ENCODE measurements at places on chromosomes 11 and 22. TPM values are rescaled to one million over a fixed set of nuclear protein-coding genes. Genes with fewer than 3 reads are reported as not detected.

DNA sequence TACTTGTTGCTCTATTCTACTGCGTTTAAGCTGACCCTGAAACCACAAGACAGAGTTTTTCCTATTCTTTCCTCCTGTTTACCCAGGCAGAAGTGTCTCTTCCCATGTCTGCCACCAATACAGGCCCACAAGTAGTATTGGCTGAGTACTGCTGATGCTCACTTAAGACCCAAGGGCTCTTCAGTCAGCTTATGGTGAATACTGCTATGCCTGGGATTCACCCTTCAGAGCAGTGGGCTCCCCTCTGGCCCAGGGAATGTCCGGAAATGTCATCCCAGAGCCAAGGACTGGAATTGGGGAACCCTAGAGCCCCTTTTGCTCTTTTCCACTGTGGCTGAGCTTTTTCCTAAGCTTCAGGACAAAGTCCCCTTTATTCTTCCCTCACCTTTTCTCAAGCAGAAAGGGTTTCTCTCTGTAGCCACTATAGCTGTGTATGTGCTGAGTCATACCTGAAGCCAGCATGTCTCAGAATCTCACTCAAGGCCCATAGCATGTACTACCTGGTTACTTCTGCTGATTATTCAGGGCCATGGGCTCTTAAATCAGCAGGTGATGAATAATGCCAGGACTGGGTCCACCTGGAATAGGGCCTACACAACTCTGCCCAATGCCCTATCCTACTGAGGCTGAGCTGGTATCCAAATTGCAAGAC is 745.8 kb upstream of the ANO5 start:
- DNase-seq: no peak

- peak; percentile 84 for DNase-seq
These were observed 42.2 kb downstream of the UBASH3B start for GRCh38 chr11:122697636-122698167.

- no peak for DNase-seq
These were observed 21.3 kb downstream of the SIK2 start for GRCh38 chr11:111623527-111624030.

GRCh38 chr11:7423946-7424345 is 61.4 kb upstream of the OLFML1 start:
- DNase-seq: no peak

DNA sequence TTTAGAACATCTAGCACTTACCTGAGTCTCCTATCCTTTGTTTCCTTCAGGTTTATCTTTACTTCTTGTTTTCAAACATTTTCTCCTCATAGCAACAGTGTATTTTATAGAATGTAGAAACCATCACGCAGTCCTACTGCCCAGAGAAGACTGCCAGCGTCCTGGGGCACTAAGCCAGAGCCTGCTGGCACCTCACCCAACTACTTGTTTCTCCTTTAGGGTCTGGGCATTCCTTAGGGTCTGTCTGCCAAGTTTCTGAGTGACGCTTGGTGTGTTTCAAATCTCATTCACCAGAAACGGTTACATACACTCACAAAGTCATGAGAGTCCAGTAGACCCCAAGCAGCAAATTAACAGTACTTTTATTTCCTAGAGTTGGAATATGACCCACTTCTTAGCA is 49.6 kb upstream of the SLC25A1 start:
- no peak for DNase-seq

The FJX1 gene
- total RNA-seq: 8.4 TPM

DNA sequence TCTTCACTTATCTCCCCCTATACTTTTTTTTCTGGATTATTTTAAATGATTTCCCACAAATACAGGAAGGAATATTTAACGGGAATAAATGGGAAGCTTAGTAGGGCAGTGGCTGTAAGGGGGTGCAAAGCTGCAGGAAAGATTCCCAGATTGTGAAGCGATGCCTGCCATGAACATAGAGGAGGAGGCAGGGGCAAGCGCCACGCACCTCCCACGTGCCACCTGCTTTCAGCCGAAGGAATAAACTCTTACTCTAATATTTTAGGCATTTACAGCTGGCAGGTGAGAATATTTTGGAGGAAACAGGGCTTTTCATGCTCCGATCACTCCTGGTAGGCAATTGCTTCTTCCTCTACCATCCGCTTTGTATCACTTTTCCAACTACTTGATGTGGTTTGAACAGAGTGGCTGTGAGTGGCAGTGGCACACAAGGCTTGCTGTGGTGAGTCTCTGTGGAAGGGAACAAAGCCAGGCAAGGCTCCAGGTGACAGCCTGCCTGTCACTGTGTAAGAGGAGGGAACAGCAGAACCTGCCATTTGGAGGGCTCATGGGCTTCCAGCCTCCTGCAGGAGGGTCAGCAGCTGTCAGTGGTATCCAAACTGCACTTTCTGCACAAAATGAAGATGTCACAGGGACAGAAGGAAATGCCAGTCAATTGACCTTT is 54.5 kb upstream of the PLET1 start:
- no peak for DNase-seq

DNA sequence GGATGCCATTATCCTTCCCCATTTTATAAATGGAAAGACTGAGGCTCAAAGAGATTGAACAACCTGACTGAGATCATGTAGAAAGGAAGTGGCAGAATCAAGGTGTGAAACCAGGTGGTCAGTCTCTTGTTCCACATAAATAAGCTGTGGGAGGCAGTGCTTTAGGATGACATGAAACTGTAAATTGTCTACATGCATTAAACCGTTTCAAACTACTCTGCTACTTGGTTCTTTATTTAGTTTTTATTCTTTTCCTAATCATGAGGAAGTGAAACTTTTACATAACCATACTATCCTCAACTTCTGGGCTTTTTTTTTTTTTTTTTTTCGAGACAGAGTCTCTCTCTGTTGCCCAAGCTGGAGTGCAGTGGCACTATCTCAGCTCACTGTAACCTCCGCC is 34.9 kb downstream of the CADM1 start:
- DNase-seq: no peak

DNA sequence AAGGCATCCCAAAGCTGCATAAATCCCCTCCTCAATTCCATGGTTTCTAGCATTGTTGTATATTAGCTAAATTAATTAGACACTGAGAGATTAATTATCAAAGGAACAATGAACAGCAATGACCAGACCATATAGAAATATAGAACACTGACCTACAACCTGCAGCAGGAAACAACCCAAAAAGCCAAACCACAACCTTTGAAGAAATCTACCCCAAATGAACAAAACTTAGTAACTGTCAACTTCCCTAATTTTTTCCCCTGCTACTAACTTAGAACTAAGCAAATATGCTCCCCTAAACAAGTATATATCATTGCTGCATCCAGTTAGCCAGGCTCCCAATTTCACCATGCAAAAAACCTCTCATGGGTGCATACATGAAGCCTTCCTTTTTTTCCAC is 268.0 kb upstream of the ANO3 start:
- no peak for DNase-seq

DNA sequence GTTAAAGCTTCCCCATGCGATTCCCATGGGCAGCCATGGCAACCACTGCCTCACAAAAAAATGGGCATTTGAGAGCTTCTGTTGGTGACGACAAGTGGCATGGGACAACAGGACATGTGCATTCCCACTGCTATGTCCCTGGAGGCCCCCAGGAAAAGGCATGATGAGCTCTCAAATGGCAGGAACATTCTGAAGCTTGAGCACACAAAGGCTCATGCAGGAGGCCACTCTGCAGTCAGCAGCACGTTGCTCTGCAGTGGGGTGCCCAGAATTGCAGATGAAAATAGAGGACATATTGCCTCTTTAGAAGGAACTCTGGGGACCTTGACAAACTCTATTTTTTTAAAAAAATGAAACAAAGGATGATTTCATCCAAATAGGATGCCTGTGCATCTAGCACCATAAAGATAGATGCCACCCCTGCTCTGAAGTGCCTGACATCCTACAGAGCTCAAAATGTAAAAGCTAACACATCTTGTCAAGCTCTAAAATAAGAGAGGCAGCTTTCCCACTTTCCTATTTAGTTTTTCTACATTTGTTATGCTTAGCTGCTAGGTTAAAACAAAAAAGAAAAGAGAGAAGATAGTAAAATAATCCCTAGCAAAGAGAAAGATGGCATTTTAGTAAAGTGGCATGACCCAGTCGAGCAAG is 277.6 kb upstream of the ZC3H12C start:
- DNase-seq: no peak

- DNase-seq: peak; percentile 17
These were observed 30.7 kb downstream of the PIWIL4 start for GRCh38 chr11:94597896-94598295.

DNA sequence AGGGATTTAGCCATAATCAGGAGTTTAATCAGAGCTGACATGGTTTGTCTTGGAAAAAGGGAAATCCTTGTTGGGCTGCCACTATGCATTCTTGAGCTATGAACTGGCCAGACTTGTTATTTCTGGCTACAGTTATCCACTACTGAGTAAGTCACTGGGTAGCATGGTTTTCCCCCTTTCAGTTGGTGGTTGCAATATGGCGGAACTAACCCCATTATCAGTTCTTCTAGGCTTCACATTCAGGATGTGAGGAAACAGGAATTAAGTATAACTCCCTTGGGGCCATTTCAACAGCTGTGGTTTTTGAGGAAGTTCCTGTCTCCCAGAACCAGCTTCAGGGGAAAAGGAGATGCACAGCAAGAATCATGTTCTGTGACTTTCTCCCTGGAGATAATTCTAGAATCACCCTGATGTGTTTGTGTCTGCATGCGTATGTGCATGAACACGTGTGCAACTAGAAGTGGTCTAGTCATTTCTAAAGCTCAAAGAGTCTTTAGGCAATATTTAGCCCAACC is 103.0 kb upstream of the CD44 start:
- peak; percentile 94 for DNase-seq

GRCh38 chr22:35430897-35431322 is 31.0 kb downstream of the MCM5 start:
- peak; percentile 96 for DNase-seq

DNA sequence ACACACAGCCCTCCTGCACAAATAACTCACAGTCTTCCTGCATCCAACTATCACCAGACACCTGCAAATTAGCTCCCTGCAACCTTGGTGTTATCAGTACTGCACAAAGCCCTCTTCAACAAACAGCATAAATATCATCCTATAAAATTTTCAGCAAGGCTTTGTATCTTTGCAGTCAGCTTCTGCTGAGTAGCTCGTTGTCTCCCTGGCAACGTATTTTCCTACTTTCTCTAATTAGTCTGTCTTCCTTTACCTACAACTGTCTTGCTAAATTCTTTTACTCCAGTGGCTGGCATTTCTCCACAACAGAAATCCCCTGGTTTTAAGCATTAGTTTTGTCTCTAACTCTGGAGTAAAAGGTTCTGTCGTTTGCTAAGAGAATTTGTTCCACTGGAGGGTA is 3.9 kb downstream of the OR8D4 start:
- DNase-seq: no peak

- no peak for DNase-seq
These were observed 87.1 kb upstream of the OPCML start for GRCh38 chr11:133619397-133619796.

GRCh38 chr22:49406879-49407587 is 420.6 kb downstream of the BRD1 start:
- DNase-seq: no peak

The OR51B4 gene
- total RNA-seq: not detected

- DNase-seq: no peak
These were observed 9.1 kb upstream of the ARHGAP8 start for GRCh38 chr22:44743247-44743646.

DNA sequence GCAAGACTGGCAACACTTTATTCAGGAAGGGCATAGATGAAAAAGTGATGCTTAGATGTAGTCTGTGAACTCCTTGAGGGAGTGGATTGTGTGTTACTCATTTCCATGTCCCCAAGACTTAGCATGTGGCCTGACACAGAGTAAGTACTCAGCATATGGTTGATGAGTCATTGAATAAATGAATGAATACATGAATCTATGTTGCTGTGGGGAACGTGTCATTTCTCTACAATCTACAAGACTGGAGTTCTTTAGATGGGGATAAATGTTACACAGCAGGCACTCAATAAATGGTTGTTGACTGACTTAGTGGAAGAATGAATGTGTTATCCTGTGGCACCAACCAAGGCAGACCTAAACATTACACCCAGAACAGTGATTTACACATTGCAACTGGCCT is 17.9 kb downstream of the BPIFC start:
- DNase-seq: peak; percentile 4

GRCh38 chr11:113531575-113532451 is 56.6 kb upstream of the DRD2 start:
- DNase-seq: no peak

- DNase-seq: peak; percentile 22
These were observed 273.3 kb downstream of the BUD13 start for GRCh38 chr11:116499396-116500003.

The RASL10A gene
- not detected for total RNA-seq

DNA sequence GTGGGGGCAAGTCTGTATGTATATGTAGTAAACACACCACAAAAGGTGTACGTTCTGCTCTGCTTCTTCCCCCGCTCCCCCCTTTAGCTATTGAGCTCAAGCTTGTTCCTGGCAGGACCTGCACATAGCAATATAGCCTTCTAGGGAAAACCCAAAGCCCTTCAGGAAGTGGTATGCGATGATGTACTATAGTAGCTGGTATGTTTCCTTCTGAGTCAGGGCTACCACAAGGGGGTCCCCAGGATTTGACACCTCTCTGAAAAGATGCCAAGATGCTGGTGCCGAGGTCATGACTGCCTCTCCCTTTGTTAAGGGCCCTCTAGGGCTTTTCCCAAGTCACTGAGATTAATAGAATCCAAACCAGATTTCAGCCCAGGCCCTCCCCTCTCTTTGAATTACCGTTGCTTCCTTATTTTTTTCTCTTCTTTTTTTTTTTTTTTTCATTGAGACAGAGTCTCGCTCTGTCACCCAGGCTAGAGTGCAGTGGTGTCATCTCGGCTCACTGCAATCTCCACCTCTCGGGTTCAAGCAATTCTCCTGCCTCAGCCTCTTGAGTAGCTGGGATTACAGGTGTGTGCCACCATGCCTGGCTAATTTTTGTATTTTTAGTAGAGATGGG is 268.4 kb downstream of the ETS1 start:
- DNase-seq: peak; percentile 44

- no peak for DNase-seq
These were observed 2.6 kb upstream of the ATP5MGL start for GRCh38 chr22:42642806-42643633.

DNA sequence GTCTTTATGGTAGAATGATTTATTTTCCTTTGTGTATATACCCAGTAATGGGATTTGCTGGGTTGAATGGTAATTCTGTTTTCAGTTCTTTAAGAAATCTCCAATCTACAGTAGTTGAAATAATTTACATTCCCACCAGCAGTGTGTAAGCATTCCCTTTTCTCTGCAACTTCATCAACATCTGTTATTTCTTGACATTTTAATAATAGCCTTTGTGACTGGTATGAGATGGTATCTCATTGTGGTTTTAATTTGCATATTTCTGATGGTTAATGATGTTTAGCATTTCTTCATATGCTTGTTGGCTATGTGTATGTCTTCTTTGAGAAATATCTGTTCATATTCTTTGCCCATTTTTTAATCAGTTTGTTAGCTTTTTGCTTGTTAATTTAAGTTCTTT is 901.2 kb downstream of the METTL15 start:
- no peak for DNase-seq

The FGF3 gene
- not detected for total RNA-seq

Data from IMR-90 (cell line).